ENCODE measurements at places on chromosomes 1 and 21.

DNA sequence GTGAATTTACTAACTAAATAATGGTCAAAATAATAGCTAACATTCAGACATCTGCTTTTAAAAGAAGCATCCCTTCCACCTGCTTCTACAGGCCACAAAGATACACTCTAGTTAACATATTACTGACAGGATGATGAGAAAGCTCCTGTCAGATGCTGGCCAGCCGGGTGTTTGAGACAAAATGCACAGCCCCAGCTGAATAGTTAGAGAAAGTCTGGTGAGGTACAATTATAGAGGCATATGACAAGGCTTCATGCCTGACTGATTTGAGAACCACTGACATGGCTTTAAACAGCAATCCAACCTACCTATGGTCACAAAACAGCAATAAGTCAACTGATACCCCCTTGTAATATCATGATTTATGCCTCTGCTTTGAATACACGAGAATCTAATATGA is 137.0 kb downstream of the DENND1B start:
- no peak for DNase-seq

GRCh38 chr1:94383966-94384408 is 34.2 kb upstream of the ABCD3 start:
- DNase-seq, result no peak

DNA sequence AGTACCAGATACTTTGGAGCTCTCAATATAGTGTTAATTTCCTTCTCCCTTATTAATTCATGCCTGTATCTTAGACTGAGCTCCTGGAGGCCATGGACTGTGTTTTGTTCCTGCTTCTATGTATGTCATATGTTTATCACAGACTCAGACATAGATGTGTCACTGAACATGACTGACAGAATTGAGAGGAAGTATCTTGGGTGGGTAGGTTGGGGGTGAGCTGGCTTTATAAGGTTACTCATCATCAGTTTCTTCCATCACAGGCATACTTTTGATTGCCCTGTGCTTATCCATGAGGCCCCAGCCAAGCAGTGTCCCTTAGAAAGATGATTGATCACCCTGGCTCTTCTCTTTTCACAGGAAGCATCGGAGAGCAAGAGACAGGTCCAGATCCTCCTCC is 5.6 kb upstream of the SH3D21 start:
- no peak for DNase-seq

GRCh38 chr1:89356658-89357400 is 7.0 kb upstream of the GBP6 start:
- DNase-seq, result no peak

DNA sequence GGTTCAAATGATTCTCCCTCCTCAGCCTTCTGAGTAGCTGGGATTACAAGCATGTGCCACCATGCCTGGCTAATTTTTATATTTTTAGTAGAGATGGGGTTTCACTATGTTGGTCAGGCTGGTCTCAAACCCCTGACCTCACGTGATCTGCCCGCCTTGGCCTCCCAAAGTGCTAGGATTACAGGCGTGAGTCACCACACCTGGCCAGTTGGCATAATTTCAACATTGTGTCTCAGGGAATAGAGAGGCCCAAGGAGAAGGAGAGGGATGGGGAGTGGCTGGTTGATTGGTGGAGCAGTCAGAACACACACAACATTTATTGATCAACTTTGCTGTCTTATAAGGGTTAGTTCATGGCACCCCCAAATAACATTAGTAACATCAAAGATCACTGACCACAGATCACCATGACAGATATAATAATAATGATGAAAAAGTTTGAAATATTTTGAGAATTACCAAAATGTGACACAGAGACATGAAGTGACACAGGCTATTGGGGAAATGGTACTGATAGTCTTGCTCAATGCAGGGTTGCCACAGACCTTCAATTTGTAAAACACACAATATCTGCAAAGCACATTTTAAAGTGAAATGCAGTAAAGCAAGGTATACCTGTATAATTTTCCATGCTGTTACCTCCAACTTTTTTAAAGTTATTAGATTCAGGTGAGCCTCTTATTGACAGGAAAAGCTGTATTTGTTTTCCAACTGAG is 15.8 kb upstream of the CYB5R1 start:
- no peak for DNase-seq

GRCh38 chr1:97827887-97828286 is 92.9 kb downstream of the DPYD start:
- no peak for DNase-seq

- DNase-seq, result no peak
Observed at GRCh38 chr1:180352021-180352420, 122.0 kb downstream of the LHX4 start.

DNA sequence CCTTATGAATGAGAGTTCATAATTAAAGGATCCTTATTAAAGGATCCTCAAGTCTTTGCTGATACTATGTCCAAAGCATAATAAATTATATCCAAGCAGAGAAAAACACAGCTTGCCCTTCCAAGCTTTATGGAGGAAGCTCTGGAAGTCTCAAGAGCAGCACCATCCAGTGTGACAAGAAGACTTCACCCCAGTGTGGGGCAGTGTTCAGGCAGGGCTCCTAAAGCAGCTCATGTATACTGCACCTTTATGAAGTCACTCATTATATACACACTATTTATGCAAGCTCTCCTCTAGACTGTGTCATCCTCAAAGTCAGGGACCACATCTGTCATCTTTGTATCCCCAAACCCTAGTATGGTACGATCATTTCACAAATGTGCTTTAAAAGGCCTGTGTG is 11.9 kb upstream of the CCN1 start:
- DNase-seq, result no peak

DNA sequence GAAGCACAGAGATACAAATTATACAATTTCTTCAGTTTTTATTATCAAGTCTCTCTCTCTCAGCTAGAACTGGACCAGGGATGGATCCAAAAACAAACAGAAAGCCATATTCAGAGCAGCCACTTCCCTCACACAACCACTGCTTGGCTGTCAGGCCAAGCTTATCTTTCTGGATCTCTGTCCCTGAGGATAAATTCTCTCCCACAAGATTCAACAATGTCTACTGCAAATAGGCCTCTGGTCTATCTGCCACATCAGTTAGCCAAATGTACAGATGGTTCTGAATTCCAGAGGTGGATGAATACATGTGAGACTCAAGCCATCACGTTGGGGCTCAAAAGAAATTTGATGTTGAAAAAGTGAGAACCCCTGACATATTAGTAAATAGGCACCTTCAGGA is 350.9 kb downstream of the LTN1 start:
- no peak for DNase-seq

DNA sequence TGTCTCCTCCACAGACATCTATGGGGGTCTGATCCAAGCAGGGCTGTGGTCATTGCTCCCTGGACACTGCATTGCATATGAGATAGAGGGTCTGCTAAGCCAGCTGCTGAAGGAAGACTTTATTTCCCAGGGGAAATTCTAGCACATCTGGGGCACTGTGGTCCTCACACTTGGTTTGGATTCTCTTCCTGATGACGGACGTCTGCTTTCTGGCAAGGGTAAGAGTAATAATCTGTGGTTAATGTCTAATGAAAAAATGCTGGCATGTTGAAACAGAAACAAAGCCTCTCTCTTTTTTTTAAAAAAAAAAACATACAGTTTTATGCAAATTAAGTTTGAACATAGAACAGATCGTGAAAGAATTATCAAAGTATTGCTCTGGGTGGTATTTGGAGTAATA is 553.9 kb downstream of the DPYD start:
- no peak for DNase-seq

DNA sequence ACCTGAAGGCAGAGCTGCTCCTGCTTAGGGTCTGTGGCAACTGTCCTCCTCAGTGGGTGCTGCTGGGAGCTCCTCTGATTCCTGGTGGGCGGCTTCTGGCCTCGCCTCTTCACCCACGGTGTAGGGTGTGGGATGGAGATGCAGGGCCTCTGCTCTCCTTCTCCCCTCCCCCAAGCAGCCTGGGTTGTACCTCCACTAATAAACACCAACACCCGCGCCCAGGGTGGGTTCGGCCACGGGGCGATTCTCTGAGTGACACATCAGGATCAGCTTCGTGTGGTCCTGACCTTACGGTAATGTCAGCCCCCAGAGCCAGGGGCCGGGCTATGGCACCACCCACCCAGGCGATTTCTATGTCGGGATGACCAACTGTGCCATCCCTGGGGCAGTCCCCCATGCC is 23.7 kb downstream of the KRTAP10-1 start:
- DNase-seq, result no peak

- DNase-seq, result no peak
Observed at GRCh38 chr1:244347942-244348341, 103.8 kb downstream of the ADSS2 start.

GRCh38 chr1:228408041-228408868 is 1.6 kb upstream of the TRIM11 start:
- DNase-seq, result no peak

DNA sequence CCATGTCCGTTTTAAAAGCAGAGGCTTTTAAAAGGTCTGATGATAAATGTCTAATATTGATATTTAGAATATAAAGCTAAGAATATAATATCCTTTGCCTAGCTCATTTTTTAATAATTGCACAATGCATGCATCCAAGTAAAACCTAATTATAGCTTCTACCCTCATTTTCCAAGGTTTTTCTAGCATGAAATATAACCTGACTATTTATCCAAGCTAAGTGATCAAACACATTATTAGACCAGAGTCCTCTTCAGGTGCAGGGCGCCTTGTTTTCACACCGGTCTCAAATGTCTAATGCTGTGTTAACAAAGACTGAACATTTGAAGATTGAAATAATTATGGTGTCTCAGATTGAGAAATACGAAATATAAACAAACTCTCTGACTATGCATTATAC is 648.9 kb upstream of the CXADR start:
- DNase-seq, result no peak

- no peak for DNase-seq
Observed at GRCh38 chr1:205693421-205693991, 13.2 kb upstream of the SLC45A3 start.

GRCh38 chr1:110601332-110601731 is 4.8 kb downstream of the KCNA2 start:
- DNase-seq, result no peak

DNA sequence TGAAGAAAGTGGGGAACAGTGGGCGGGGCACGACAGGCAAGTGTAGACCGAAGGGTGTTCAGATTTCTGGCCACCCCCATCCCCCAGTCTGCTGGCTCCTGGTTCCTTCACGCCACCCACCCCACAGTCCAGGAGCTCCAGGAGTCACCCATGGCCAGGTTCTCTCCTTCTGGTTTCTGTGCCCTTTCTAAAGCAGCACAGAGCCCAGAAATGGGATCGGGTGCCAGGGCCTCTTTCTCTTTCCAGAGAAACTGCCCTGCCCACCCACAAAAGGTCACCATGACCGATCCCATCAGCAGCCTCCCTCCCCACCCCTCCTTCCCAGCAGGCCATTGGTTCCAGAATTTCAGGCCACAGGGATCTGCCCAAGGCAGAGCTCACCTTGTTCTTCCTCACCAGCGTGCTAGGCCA is 3.2 kb upstream of the CELSR2 start:
- no peak for DNase-seq

GRCh38 chr1:19240673-19241538 is 10.4 kb downstream of the EMC1 start:
- peak; percentile 58 for DNase-seq

- DNase-seq, result no peak
Observed at GRCh38 chr1:65813956-65814355, 21.3 kb downstream of the PDE4B start.

- no peak for DNase-seq
Observed at GRCh38 chr21:35045542-35046262, 3.4 kb downstream of the RUNX1 start.

- DNase-seq, result no peak
Observed at GRCh38 chr1:243756529-243756928, 93.5 kb downstream of the AKT3 start.

DNA sequence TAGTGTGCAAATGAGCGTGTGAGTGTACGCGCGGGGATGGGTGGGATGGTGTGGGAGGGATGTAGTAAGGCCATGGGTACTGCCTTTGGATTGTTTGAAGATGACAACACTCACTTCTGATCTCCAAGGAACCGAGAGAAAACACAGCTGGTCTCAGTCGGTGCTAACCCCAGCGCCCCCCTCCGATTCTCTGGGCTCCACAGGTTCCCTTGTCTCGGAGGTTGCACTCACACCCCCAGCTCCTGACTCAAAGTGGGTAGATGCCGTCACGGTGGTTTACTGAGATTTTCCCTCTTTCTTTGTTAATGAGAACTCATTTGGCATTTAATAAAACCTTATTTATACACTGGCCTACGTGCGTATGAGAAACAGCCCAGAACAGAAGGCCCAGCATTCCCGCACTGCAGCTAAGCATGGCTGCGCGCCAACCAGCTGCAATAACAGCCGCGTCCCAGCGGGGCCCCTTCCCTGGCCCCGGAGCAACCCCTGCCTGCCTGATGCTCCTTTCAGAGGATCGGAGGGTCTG is 25.8 kb downstream of the ABCA4 start:
- no peak for DNase-seq

DNA sequence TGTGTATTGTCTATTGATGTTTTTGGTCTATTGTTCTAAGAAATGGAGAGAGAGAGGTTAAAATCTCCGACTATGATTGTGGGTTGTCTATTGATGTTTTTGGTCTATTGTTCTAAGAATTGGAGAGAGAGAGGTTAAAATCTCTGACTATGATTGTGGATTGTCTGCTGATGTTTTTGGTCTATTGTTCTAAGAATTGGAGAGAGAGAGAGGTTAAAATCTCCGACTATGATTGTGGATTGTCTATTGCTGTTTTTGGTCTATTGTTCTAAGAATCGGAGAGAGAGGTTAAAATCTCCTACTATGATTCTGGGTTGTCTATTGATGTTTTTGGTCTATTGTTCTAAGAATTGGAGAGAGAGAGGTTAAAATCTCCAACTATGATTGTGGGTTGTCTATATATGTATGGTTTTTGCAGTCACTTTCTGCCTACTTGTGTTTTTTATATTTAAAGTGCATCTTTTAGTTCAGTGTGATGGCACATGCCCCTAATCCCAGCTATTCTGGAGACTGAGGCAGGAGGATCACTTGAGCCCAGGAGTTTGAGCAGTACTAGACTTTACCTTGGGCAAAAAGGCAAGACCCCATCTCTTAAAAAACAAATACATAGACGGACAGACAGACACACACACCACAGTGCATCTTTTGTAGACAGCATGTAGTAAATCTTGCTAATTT is 16.2 kb downstream of the C1orf159 start:
- no peak for DNase-seq

GRCh38 chr1:46587069-46587468 is 17.0 kb downstream of the MKNK1 start:
- DNase-seq, result no peak

DNA sequence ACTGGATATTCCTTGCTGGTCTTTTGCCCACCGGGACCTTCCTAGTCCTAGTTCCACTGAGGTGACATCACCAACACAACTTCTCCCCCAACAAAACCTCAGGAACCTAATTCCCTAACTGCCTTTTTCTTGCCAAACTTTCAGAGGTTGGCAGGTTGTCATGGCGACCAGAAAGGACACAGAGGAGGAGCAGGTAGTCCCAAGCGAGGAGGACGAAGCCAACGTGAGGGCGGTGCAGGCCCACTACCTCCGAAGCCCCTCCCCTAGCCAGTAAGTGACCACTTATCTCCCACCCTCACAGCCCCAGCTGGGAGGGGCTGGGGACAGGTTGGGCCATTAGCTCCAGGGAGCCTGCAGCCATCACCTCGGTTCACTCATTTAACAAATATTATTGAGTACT is 815 bp downstream of the STYXL2 start:
- DNase-seq, result no peak

GRCh38 chr1:192010406-192010805 is 147.9 kb upstream of the RGS18 start:
- no peak for DNase-seq

Measured in stimulated activated CD4-positive, alpha-beta T cell treated with anti-CD3 and anti-CD28 coated beads, Interleukin-1b, Interleukin-23, amount 100 ng/mL, for 24 hours (primary cell).